ENCODE measurements at places on chromosomes 7 and 10. TPM values are rescaled to one million over a fixed set of nuclear protein-coding genes. Genes with fewer than 3 reads are reported as not detected.

Gene CCT6A
- total RNA-seq, result 254 TPM

Gene TMEM196
- total RNA-seq, result not detected

Gene TFEC
- total RNA-seq, result not detected

Gene CUEDC2
- total RNA-seq, result 31.5 TPM

Gene CAV2
- total RNA-seq, result 150 TPM

Gene RBM20
- total RNA-seq, result not detected

Gene NUTM2D
- 2.4 TPM for total RNA-seq

Gene NOBOX
- total RNA-seq, result not detected

Gene CHST3
- 11.4 TPM for total RNA-seq

Gene GET4
- 44.5 TPM for total RNA-seq

Data from bronchial epithelial cell (primary cell).